ENCODE measurements at places on chromosomes 11 and 22. TPM values are rescaled to one million over a fixed set of nuclear protein-coding genes. Genes with fewer than 3 reads are reported as not detected.

The CCDC188 gene
- total RNA-seq, result not detected

The C11orf91 gene
- total RNA-seq, result not detected

- no peaks in the 10 kb centered on the region for H3K4me1 ChIP-seq
- H3K4me3 ChIP-seq, result no peak overlapping the region
- H3K27ac ChIP-seq, result no peak overlapping the region
Observed at GRCh38 chr11:81030186-81030585, 1589.4 kb upstream of the TENM4 start.

- H3K4me1 ChIP-seq, result no peaks in the 10 kb centered on the region
- H3K36me3 ChIP-seq, result no peaks in the 10 kb centered on the region
- H3K27me3 ChIP-seq, result no peaks in the 10 kb centered on the region
- no peak overlapping the region for H3K27ac ChIP-seq
Observed at GRCh38 chr11:70247042-70247709, 23.3 kb upstream of the PPFIA1 start.

DNA sequence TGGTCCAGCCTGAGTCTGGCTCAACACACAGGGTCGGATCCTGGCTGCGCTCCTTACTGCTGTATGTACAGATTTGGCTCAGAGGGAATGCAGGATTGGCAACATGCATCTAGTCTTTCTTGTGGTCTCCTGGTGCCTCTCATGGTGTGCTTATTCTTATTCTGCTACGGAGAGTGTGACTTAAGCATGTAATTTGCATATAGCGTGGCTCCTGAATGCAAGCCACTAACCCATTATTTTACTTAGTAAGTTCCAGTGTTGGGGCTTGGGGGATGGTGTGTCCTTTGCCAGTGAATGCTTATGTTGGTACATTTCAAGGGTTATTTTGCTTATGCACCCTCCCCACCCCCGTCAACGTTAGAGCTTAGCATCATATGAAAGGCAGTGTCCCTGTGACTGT is 51.2 kb downstream of the PTPRJ start:
- H3K4me1 ChIP-seq, result no peaks in the 10 kb centered on the region
- no peak overlapping the region for H3K27ac ChIP-seq
- no peaks in the 10 kb centered on the region for H3K36me3 ChIP-seq
- H3K27me3 ChIP-seq, result no peaks in the 10 kb centered on the region

- H3K4me1 ChIP-seq, result no peaks in the 10 kb centered on the region
- no peaks in the 10 kb centered on the region for H3K36me3 ChIP-seq
- H3K4me3 ChIP-seq, result no peak overlapping the region
- no peaks in the 10 kb centered on the region for H3K27me3 ChIP-seq
Observed at GRCh38 chr11:135027461-135027860, 615.4 kb upstream of the B3GAT1 start.

- H3K36me3 ChIP-seq, result no peaks in the 10 kb centered on the region
- H3K27ac ChIP-seq, result no peak overlapping the region
- no peak for DNase-seq
- H3K4me3 ChIP-seq, result no peak overlapping the region
- no peaks in the 10 kb centered on the region for H3K27me3 ChIP-seq
Observed at GRCh38 chr11:117473481-117474091, 145.9 kb downstream of the CEP164 start.

- H3K4me1 ChIP-seq, result peaks cover 98% of the 10 kb centered on the region
- peak overlapping the region; percentile 28 for H3K27ac ChIP-seq
- no peak for DNase-seq
- H3K27me3 ChIP-seq, result no peaks in the 10 kb centered on the region
- no peaks in the 10 kb centered on the region for H3K36me3 ChIP-seq
- H3K4me3 ChIP-seq, result no peak overlapping the region
Observed at GRCh38 chr22:23218867-23219251, 38.5 kb downstream of the BCR start.

The YAP1 gene
- total RNA-seq, result 85.0 TPM

Data from right atrium auricular region (tissue), 2 donors.